CD4-positive, alpha-beta T cell (primary cell): ENCODE measurements at places on chromosomes 4 and X. TPM values are rescaled to one million over a fixed set of nuclear protein-coding genes. Genes with fewer than 3 reads are reported as not detected.

DNA sequence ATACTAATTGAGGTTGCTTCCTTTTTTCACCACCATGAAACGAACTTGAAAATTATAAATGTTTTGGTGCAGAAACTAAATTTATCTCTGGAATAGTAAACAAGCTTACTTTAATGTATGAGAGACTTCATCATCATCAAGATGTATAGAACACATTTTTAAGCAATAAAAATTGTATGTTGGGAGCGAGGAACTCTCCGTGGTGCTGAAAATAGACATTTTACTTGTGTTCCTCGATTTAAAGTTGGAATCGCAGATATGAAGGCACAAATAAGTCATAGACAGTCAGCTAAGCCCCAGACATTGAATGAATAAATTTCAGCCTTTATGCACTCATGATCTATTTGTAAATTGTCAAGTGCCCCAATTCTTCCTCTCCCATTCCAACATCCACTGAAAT is 310.7 kb downstream of the STK32B start:
- H3K27ac ChIP-seq: no peak overlapping the region
- DNase-seq: no peak
- H3K36me3 ChIP-seq: no peaks in the 10 kb centered on the region
- no peaks in the 10 kb centered on the region for H3K27me3 ChIP-seq

- H3K4me3 ChIP-seq: no peak overlapping the region
- H3K27ac ChIP-seq: no peak overlapping the region
- no peaks in the 10 kb centered on the region for H3K4me1 ChIP-seq
- no peak for DNase-seq
Measured at GRCh38 chr4:168577624-168578023, 80.8 kb downstream of the PALLD start.

GRCh38 chr4:13881892-13882291 is 254.4 kb upstream of the BOD1L1 start:
- H3K36me3 ChIP-seq: no peaks in the 10 kb centered on the region
- H3K27ac ChIP-seq: no peak overlapping the region
- no peak for DNase-seq
- no peaks in the 10 kb centered on the region for H3K27me3 ChIP-seq
- H3K4me3 ChIP-seq: no peak overlapping the region

GRCh38 chr4:76984788-76985211 is 35.2 kb downstream of the SEPTIN11 start:
- no peak overlapping the region for H3K27ac ChIP-seq
- H3K4me3 ChIP-seq: no peak overlapping the region
- no peaks in the 10 kb centered on the region for H3K27me3 ChIP-seq
- H3K4me1 ChIP-seq: peaks cover 54% of the 10 kb centered on the region
- no peak for DNase-seq

MAOA gene
- total RNA-seq: not detected
